ENCODE measurements at places on chromosomes 3 and 15. TPM values are rescaled to one million over a fixed set of nuclear protein-coding genes. Genes with fewer than 3 reads are reported as not detected.

- H3K36me3 ChIP-seq, result no peaks in the 10 kb centered on the region
- DNase-seq, result no peak
- H3K4me3 ChIP-seq, result no peak overlapping the region
- no peaks in the 10 kb centered on the region for H3K27me3 ChIP-seq
- peaks cover 27% of the 10 kb centered on the region for H3K4me1 ChIP-seq
Measured at GRCh38 chr3:156456771-156457224, 98.1 kb downstream of the SSR3 start.

The RASA2 gene
- total RNA-seq, result 4.3 TPM

The SLC7A14 gene
- total RNA-seq, result not detected

The TMEM212 gene
- total RNA-seq, result not detected
